Stimulated activated memory B cell treated with anti-CD40 and anti-IgM and Interleukin-4, amounts not matched to agents 10 μg/mL and 1 μg/mL and 100 μg/mL, for 72 hours (primary cell): ENCODE measurements at places on chromosomes 6 and 20.

DNA sequence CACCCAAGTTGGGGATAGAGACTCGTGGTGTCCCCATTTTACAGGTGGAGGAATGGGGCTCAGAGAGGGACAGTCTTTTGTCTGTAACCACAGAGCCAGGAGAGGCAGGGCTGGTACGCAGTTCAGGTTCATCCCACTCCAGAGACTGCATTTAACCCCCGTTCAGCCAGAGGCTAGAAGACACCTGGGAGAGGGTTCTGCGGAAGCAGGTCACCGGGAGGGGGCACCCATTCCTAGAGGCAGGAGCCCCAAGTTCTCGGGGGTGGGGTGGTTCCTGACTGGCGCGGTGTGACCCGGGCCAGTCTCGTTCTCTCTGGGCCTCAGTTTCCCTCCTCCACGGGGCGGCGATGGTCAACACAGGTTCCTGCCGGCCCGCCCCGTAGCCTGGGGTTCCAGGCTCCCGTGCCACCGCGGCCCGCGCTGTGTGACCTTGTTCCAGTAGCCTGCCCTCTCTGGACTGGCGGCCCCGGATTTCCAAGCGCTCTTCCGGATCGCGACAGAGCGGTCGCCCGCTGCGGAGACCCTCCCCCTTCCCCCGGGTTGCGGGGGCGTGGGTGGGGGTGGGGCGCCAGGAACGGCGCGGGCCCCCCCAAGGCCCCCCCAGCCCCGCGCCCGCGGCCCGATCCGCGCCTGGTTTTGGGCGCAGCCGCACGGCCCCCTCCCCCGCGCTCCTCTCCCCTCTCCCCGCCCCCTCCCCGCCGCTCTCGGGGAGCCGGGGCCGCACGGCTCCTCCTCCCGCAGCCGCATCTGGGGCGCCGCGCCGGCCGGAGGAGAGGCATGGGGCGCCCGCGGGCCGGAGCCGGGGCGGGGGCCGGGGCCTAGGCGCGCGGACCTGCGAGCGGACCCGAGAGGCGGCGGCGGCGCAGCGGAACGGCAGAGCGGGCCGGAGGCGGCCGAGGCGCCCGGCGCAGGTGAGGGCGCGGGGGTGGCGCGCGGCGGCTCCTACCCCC is at the start of gene DLGAP4:
Gene DLGAP4, plus strand, starts transcription at position 738 of the 950 bp plus-strand sequence. CDS start 125,379 bp downstream, outside the sequence.
- ATAC-seq, result no peak

DNA sequence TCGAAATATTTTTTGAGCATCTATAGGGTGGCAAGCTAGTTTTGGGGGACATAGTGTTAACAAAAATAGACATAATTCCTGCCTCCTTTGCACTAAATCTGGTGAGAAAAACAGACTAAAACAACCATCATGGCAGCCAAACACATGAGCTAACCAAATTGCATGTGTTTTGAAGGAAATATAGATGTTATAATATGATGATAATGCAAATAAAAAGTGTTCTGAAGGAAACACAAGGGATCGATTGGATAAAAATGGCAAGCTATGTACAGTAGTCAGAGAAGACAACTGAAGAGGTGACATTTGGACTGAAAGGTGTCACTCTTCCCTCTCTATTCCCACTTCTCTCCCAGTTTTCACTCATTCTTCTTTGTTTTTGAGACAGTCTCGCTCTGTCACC is 706.9 kb downstream of the PTPRT start:
- no peak for ATAC-seq

- ATAC-seq, result no peak
Observed at GRCh38 chr20:13058666-13059389, 50.1 kb downstream of the SPTLC3 start.

GRCh38 chr6:77204555-77204954 is 258.7 kb downstream of the HTR1B start:
- ATAC-seq, result no peak

DNA sequence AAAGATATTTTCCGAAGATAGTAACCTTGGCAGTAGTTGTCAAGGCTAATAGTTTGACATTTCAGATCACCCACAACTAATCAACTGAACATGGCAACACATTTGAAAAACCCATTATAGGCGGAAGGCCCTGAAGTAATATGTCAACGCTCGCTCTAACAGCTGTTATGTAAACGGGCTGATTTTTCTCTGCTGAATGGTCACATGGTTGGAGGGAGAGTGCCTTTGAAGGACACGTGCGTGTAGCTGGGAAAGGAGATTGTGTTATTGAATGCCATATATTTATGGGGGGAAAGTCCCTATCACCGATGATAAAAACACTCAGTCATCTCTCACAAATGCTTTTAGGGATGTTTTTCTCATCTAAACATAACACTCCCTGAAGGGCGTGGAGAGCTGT is 160.0 kb upstream of the RALGAPA2 start:
- ATAC-seq, result no peak

- ATAC-seq, result no peak
Observed at GRCh38 chr20:11738852-11739251, 178.8 kb upstream of the BTBD3 start.

DNA sequence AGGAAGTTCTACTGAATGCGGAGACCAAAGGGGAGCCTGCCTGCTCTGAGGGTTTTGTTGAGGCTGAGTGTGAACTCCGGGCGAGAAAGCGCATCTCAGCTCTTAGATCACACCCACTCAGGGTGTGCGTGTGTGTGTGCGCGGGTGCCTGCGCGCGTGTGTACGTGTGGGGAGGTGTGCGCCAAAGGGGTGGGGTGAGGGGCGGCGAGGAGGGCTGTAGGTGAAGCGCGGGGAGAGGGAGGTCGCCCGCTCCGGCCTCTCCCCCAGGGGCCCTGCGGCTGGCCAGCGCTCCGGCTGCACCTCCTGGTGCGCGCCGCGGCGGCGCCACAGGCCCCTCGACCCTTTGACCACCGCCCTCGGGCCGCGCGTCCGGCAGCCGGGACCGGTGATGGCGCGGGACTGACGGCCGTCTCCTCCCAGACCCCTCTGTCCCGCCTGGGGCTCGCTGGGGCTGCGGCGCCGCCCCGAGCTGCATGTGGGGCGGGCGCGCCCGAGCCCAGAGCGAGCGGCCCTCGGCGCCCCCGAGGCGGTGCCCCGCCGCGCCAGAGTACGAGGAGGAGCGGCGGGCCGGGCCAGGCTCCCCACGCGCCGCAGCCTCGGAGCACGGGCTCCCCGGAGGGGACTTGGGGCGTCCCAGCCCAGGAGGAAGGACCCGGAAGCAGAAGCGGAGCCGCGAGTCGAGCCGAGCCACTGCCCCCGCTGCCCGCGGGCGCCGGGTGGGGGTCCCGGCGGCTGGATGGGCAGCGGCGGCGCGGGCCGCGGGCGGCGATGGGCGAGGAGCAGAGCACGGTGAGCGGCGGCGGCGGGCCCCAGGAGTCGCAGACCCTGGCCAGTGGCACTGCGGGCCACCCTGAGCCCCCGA is at the start of gene RNF217:
Gene RNF217, plus strand, starts transcription at position 661 of the 862 bp plus-strand sequence. Its CDS starts 108 bp downstream, at position 769.
- ATAC-seq, result peak; percentile 12

GRCh38 chr20:24773168-24773567 is 175.9 kb upstream of the CST7 start:
- ATAC-seq, result no peak

DNA sequence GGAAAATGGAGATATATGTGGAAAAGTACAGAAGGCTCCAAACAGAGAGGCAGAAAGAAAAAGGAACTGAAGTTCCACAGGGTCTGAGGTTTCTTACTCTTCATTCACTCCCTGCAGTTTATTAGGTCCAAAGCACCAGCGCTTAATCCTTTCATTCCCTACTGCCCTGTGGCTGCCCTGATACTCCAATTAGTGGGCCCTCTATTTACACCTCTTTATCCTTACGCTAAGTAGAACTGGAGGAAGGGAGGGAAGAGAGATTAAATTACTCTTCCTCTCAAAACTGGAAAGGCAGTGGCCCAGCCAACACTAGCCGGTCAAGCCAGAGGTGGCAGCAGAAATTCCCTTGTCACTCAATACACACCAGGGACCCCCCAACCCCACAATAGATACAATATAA is 20.4 kb downstream of the TRERF1 start:
- no peak for ATAC-seq

DNA sequence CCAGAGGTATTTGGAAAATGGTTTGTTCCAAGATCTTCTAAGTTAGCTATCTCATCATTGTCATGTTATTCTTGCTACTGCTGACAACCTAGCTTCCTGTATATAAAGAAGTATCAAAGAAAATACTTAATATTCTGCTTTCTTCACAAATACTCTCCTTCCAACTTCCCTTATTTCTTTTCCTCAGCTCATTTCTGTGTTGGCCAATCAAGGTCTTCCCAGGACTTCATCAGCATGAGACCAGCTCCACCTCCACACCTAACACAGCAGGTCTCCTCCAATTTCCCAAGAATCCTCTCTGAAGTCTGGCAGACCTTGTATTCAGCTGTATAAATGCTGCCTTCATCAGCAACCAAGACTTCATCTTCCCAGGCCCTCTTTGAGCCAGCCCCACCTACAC is 538.6 kb upstream of the JARID2 start:
- no peak for ATAC-seq

GRCh38 chr6:53605543-53606235 is 59.9 kb downstream of the KLHL31 start:
- ATAC-seq, result no peak

- peak; percentile 85 for ATAC-seq
Observed at GRCh38 chr6:107894809-107895396, 63.1 kb downstream of the SEC63 start.

- ATAC-seq, result peak; percentile 92
Observed at GRCh38 chr6:43021270-43022047, at the start of gene RRP36. Gene RRP36, plus strand, starts transcription at chr6:43021623. Its CDS starts 32 bp downstream, at chr6:43021655.

DNA sequence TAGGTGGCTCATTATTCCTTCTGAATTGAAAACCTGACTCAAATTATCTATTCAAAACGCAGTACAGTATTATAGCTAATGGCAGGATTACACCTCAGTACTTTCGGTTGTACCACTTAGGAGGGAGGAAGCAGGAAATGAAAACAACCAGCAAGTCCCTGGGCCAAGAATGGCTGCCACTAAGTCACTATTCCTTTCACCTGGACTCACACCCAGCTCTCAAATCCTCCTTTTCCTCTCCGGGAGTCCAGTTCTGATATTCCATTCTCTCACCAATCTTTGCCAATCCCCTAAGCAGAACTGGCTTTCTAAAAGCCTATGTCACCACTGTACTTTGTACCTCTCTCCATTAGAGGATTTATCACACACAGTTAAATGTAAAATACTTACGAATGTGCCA is 20.6 kb downstream of the TMEM242 start:
- ATAC-seq, result no peak
